T-cell (primary cell): ENCODE measurements at places on chromosomes 7 and 10. TPM values are rescaled to one million over a fixed set of nuclear protein-coding genes. Genes with fewer than 3 reads are reported as not detected.

NPC1L1 gene
- total RNA-seq, result not detected

DNA sequence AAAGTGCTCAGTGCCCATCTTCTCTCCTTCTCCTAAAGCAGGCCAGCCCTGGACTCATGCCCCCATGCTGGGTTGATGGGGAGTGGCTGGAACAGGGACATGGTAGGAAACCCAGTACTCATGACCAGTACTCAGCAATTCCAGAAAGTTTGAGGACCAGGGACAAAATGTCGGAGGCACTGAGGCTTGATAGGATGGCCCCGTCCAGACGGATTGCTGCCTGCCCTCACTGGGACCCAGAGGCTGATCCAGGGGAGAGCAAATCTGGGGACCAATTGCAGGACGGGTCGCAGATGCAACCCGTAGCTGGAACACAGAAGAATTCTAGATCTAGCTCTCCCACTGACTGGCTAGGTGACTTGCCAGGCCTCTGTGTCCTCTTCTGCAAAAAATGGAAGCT is 5.1 kb downstream of the ZCCHC24 start:
- no peak for DNase-seq

- no peak for DNase-seq
These were observed 78.2 kb downstream of the NT5C2 start for GRCh38 chr10:103114876-103115275.

- peak; percentile 5 for DNase-seq
These were observed 33.9 kb downstream of the CACUL1 start for GRCh38 chr10:118720685-118721538.

- DNase-seq, result no peak
These were observed 233.1 kb upstream of the FERD3L start for GRCh38 chr7:19378345-19378714.

- DNase-seq, result no peak
These were observed 6.7 kb upstream of the KLRG2 start for GRCh38 chr7:139490130-139490529.

SLC26A4 gene
- 1.1 TPM for total RNA-seq

DNA sequence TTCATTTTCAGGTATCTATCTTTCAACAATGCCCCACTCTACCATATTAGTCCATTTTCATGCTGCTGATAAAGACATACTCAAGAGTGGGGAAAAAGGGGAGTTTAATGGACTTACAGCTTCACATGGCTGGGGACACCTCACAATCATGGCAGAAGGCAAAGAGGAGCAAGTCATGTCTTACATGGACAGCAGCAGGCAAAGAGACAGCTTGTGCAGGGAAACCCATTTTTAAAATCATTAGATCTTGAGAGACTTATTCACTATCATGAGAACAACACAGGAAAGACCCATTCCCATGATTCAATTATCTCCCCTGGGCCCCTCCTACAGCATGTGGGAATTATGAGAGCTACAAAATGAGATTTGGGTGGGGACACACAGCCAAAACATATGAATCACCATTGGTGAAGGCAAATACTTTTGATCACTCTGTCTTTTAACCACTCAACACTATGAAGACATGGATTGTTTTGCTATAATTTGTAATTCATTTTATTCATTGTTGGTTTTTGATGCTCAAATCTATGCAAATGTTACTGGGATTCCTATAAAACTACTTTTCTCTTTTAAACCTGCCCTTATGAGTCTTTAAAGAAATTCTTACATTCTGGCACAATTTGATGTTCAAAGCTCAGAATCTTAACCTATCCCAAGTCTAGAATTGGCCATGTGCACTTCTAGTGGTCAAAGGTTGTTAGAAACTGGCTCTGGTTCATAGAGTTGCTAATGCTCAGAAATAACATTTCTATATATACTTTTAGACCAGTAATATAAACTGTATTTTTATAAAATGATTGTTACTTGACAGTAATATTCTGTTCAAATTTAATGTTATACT is 15.3 kb downstream of the AKR1C4 start:
- no peak for DNase-seq

DNA sequence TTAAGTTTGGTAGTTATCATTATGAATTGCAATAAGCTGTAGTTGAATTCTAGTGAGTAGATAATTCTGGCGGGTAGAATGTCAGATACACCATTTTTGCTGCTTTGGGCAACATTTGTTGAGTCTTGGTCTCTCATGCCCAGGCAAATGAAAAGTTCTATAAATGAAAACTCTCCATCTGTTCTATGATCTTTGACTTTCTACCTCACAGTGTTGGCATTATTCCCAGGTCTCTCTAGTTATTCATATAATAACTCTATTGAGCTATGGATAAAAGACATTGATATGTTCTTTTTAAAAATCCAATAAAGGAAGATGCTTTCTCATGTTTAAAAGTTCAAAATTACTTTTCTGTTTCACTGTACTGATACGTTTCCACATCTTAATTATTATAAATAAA is 415.3 kb upstream of the SEMA3D start:
- DNase-seq, result no peak

DNA sequence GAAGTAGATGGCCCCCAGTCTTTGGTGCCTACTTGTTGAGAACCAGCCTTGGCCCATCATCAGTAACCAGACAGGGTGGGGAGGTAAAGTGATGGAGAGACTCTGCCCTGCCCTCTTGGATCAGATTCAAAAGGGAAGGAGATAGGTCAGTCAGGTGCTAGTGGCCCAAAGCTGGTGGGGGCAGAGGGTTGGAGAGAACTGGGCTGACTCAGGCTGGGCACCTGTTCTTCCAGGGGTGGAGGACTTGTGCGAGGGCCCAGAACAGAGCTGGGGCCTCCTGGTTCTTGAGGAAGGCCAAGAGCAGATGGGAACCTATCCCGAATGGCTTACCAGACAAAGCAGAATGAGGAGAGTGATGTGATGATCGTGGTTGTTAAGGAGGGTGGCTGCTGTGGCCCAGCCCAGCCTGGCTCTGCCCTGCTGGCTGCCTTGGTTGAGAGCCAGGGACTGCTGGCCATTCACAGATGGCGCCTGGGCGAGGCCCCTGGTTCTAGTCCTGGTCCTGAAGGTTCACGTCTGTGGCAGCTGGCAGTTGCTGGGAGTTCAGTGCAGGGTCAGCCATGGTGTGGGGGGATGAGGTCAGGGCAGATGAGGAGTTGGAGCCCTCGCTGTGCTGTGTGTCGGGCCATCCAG is 36.6 kb downstream of the PALD1 start:
- DNase-seq, result no peak
